ENCODE measurements at places on chromosomes 2 and 18.

- DNase-seq = no peak
Observed at GRCh38 chr2:110773401-110773921, 41.1 kb downstream of the ACOXL start.

- no peak for DNase-seq
Observed at GRCh38 chr18:72555101-72555500, 11.0 kb upstream of the CBLN2 start.

- no peak for DNase-seq
Observed at GRCh38 chr2:119126650-119127049, 31.9 kb downstream of the C1QL2 start.

GRCh38 chr18:32884543-32884942 lies 111.7 kb upstream of the KLHL14 start:
- no peak for DNase-seq

DNA sequence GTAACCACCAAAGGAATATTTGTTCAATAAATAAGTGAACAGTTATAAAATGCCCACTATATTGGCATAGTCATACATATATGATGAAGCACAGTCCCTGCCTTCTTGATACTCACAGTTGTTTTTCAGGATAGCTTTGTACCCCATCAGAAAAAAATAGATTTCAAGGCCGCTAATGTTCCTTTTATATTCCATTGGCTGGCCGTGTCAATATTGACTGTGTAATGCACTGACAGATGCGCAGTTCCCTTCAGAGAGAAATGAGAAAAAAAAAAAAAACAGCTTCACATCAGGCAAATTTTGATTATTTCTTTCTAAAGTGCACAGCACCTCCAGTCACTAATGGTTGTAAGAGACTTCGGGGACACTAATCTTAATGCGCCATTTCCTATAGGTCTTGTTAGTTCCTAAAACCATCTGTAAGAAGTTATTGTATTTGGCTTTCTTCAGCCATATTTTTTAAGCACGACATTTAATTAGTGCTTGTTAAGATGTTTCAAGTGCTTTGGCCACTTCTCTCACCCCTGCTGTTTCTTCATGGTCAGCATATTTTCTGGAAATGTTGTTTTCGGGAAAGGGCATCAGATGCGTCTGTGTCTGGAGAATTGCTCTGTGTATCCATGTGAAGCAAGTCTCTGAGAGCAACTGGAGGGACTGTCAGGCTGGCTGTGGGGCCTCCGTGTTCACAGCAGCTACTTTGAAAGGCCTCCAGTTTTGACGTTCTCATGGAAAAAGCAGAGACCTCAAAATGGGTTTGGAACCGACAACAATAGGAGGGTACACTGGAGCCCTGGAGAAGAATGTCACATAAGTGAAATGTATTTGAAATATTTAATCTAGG lies 378.3 kb downstream of the MTX2 start:
- DNase-seq = no peak

GRCh38 chr2:97693476-97693875 lies 19.9 kb upstream of the ZAP70 start:
- no peak for DNase-seq

GRCh38 chr2:174681099-174682006 lies 82.9 kb downstream of the CHRNA1 start:
- DNase-seq = no peak

GRCh38 chr2:134674687-134675086 lies 44.1 kb downstream of the TMEM163 start:
- no peak for DNase-seq

Measured in GOT3 (cell line).